Body of pancreas (tissue), 4 donors: ENCODE measurements at places on chromosomes 13 and 19.
A peak's percentile ranks its signal among the peaks of the same experiment; 100 is the strongest.

DNA sequence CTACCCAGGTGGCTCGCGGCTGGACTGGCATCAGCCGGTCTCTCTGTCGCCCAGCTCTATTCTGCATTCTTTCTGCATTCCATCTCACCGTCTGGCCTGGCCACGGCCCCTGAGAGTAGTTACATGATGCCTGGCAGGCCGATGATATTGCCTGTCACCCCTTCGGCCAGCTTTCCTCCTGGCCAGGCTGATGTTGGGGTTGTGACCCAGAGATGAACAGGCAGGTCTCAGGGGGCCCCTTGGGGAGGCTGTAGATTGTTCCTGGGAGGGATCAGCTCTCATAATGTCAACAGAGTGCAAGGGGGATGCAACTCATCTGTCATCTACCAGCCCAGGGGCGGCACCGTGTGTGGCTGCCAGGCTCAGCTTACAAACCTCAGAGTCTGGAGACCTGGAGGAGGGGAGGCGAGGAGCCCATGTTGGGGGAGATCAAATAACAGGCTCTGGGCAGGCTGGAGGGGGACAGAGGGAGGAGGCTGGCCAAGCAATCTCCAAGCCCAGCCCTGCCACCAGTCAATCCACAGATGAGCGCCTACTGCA is 13.6 kb upstream of the FBXO17 start:
- H3K27ac ChIP-seq: no peak overlapping the region
- H3K36me3 ChIP-seq: no peaks in the 10 kb centered on the region
- H3K4me1 ChIP-seq: no peaks in the 10 kb centered on the region
- no peaks in the 10 kb centered on the region for H3K27me3 ChIP-seq
- no peak overlapping the region for H3K4me3 ChIP-seq

DNA sequence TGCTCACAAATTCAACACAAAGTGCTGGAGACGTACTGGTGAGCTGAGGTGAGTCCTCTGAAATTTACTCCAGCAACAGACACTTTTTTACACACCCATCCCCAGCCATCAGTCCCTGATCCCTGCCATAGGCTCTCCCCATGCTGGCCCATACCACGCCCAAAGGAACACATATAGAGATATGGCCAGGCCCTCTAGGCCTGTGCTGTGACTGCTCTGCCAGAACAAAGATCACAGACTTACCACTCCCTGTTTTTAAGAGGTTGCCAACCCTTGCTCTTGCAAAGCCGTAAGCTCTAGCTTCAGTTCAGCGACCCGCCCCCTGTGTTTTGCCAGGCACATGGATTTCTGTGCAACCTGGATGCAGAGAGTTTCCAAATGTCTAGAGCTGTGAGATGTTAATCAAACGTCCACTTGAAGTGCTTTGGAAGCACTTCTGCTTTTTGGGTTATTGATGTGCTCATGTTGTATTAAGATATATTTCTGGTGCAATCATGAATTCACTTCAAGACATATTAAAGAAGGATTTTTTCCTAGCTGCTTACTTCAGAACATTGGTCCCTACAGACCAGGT is 59.7 kb downstream of the DLEU7 start:
- DNase-seq: no peak
- no peaks in the 10 kb centered on the region for H3K27me3 ChIP-seq
- no peaks in the 10 kb centered on the region for H3K4me1 ChIP-seq
- no peak overlapping the region for H3K4me3 ChIP-seq
- H3K36me3 ChIP-seq: no peaks in the 10 kb centered on the region
- H3K27ac ChIP-seq: no peak overlapping the region

DNA sequence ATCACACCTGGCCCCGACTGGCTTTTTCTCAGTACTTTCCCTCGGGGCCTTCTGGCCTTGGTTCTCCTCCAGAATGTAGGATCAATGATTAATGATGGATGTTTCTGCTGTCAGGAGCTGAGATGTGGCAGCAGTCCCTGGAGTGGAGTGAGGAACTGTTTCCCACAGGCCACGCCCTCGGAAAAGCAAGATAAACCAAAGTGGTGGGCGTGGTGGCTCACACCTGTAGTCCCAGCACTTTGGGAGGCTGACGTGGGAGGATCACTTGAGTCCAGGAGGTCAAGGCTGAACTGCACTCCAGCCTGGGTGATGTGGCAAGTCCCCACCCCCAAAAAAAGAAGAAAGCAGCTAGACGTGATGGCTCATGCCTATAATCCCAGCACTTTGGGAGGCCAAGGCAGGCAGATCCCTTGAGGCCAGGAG is 7.1 kb upstream of the SHFL start:
- no peak overlapping the region for H3K27ac ChIP-seq
- peaks cover 12% of the 10 kb centered on the region for H3K4me1 ChIP-seq
- H3K36me3 ChIP-seq: no peaks in the 10 kb centered on the region
- H3K4me3 ChIP-seq: no peak overlapping the region
- no peaks in the 10 kb centered on the region for H3K27me3 ChIP-seq

GRCh38 chr13:66858163-66858562 is 372.0 kb downstream of the PCDH9 start:
- H3K4me1 ChIP-seq: no peaks in the 10 kb centered on the region
- no peak overlapping the region for H3K27ac ChIP-seq
- DNase-seq: no peak

DNA sequence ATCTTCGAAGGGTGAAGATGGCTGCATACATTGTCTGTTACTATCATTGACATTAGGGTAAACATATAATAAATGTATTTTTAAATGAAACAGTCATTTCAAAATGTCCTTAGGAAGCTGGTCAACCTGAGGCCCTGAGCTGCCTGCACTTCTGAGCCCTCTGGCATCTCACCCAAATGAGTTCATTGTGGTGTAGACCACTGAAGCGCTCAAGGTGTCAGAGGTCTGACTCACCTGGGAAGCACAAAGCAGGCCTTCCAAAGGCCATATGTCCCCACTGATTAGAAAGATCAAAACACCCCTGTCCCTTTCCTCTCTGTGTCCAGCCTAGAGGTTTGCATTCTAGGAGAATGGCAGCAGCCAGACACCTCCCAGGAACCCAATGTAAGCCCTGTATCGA is 59.6 kb downstream of the COL4A2 start:
- no peak overlapping the region for H3K4me3 ChIP-seq
- H3K27me3 ChIP-seq: no peaks in the 10 kb centered on the region
- no peak for DNase-seq
- H3K4me1 ChIP-seq: no peaks in the 10 kb centered on the region
- H3K36me3 ChIP-seq: no peaks in the 10 kb centered on the region

DNA sequence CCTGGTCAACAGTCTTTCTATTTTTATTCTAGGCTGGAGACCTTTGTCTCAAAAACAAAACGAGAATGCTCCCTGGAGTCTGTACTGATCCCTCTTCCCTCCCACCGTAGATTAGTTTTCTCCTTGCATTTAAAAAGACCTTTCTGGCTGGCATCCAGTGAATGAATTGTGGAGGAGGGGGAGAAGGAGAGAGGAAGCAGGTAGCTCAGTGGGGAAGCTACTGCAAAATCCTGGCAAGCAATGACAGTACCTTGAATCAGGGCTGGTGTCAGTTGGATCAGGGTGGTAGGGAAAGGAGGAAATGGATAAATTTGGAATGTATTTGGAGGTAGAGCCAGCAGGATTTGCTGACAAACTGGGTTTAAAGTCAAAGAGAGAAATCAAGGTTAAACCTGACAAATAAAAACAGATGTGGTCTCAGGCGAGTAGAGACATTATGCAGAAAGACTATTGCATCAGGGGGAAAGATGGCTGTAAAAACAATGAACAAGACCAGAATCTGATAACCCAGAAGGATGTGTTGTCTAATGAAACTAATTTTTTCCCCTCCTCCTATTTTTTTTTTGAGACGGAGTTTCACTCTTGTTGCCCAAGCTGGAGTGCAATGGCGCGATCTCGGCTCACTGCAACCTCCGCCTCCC is 3.5 kb upstream of the CYP2S1 start:
- no peak overlapping the region for H3K27ac ChIP-seq
- H3K27me3 ChIP-seq: no peaks in the 10 kb centered on the region
- no peak overlapping the region for H3K4me3 ChIP-seq
- H3K36me3 ChIP-seq: no peaks in the 10 kb centered on the region
- no peak for DNase-seq

- no peaks in the 10 kb centered on the region for H3K4me1 ChIP-seq
- H3K27me3 ChIP-seq: no peaks in the 10 kb centered on the region
- no peak overlapping the region for H3K27ac ChIP-seq
- H3K4me3 ChIP-seq: no peak overlapping the region
- no peaks in the 10 kb centered on the region for H3K36me3 ChIP-seq
- no peak for DNase-seq
These were observed 34.8 kb downstream of the ATP7B start for GRCh38 chr13:51976423-51976822.

DNA sequence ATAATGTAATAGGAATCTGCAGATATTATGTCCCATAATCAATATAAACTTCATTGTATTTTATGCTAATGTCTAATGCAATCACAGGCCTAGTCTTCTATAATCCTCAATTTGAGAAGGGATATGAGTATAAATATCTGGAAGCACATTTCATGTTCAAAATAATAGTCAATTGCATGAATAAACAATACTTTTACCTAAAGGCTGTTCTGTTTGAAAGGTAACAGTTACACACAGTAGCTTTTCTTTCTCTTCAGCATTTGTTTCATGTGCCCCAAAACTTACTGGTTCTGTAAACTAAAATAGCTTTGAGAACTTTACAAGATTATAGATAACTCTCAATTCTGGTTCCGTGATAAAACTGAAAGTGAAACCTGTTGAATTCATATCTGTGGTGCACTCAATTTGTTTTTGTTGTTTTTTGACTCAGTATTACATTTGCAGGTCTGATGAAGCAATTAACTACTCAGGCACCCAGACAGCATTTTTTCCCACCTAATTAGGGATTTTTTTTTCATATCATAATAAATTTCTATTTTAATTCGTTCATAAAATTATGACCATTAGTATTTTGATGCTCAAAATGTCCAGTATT is 1193.8 kb downstream of the SLITRK1 start:
- H3K36me3 ChIP-seq: no peaks in the 10 kb centered on the region
- DNase-seq: no peak
- H3K27me3 ChIP-seq: no peaks in the 10 kb centered on the region
- peaks cover 4% of the 10 kb centered on the region for H3K4me1 ChIP-seq

DNA sequence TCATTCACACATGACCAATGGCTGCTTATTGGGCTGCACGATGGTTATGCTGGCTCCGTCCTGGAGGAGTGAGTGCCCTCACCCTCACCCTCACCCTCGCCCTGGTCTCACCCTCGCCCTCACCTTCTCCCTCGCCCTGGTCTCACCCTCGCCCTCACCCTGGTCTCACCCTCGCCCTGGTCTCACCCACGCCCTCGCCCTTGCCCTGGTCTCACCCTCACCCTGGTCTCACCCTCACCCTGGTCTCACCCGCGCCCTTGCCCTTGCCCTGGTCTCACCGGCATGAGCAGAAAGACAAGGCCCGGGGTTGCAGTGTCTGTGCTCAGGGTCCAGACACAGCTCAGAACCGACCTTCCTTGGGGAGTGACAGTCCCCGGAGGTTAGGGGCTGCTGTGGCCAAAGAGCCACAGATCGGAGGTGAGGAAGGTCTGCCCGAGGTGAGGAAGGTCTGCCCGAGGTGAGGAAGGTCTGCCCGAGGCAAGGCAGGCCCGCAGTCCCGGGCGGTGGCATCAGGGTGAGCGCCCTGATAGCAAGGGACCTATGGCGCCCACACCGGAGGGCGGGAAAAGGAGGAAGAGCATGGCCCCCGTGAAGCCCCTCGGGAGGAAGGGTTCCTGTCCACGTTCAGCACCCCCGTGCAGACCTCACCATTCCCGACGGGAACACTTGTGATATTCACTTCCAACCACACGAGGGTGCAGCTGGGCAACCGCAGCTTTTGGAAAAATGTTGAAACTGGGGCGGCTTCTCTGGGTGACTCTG is 65.6 kb downstream of the MCF2L start:
- no peaks in the 10 kb centered on the region for H3K36me3 ChIP-seq
- no peak overlapping the region for H3K4me3 ChIP-seq
- peaks cover 7% of the 10 kb centered on the region for H3K4me1 ChIP-seq
- DNase-seq: peak; percentile 38
- H3K27ac ChIP-seq: no peak overlapping the region
- H3K27me3 ChIP-seq: no peaks in the 10 kb centered on the region

DNA sequence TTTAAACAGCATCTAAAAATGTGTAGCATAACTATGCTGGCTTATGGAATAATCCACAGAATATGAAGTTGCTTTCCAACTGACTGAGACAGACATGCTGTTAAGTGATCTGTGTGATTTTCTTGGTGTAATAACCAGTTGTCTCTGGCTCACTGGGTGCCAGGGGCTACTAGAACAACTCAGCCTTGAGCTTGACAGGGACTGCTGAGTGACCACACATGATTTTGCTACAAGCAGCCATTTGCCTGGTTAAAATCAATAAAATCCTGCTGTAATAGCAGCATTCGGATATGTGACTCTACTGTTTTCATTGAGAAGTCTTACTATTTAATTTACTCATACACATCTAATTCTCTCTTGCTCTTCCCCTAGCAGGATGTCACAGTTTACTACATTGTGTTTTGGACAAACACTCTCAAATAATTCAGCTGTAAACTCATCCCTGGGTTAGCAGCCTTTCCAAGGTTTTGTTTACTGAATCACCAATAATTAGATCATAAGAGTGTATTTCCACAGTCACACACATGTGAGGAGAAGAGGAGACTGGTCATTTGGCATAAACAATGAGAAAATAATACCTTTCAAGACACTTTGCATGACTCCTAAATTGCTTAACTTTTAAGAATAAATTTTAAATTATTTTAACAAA is 426.2 kb downstream of the PCDH9 start:
- H3K4me1 ChIP-seq: peaks cover 10% of the 10 kb centered on the region
- no peak overlapping the region for H3K4me3 ChIP-seq
- H3K27ac ChIP-seq: no peak overlapping the region
- no peaks in the 10 kb centered on the region for H3K36me3 ChIP-seq

DNA sequence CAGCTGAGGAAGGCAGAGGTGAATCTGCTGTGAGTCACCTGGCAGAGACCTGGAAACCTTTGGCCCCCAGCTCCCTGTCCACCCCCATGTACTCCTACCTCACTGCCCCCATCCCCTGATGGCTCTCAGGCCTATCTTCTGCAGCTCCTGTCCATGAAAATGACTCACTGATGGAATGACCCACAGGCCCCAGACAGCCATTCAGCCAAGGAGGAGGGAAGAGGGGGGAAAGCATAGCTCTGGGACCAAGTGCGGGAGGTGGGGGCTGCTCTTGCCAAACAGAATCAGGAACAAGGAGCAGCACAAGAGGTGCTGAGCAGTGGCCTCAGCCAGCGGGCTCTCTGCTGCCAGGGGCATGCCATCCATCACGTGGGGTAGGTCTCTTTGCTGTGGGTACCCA is 111.4 kb upstream of the C1QTNF9B start:
- no peaks in the 10 kb centered on the region for H3K27me3 ChIP-seq
- no peaks in the 10 kb centered on the region for H3K36me3 ChIP-seq
- peaks cover 9% of the 10 kb centered on the region for H3K4me1 ChIP-seq
- no peak overlapping the region for H3K27ac ChIP-seq
- DNase-seq: no peak

- H3K27me3 ChIP-seq: no peaks in the 10 kb centered on the region
- no peak overlapping the region for H3K4me3 ChIP-seq
- no peak for DNase-seq
- no peaks in the 10 kb centered on the region for H3K4me1 ChIP-seq
- H3K36me3 ChIP-seq: peaks cover 7% of the 10 kb centered on the region
These were observed 119.5 kb upstream of the MCF2L start for GRCh38 chr13:112849500-112849899.

- no peaks in the 10 kb centered on the region for H3K4me1 ChIP-seq
- H3K4me3 ChIP-seq: no peak overlapping the region
- H3K36me3 ChIP-seq: no peaks in the 10 kb centered on the region
- H3K27ac ChIP-seq: no peak overlapping the region
- no peaks in the 10 kb centered on the region for H3K27me3 ChIP-seq
- DNase-seq: no peak
These were observed 39.3 kb upstream of the AKAP11 start for GRCh38 chr13:42232671-42233070.

- H3K4me1 ChIP-seq: peaks cover 8% of the 10 kb centered on the region
- peaks cover 24% of the 10 kb centered on the region for H3K27me3 ChIP-seq
- no peak overlapping the region for H3K4me3 ChIP-seq
- no peak for DNase-seq
- no peaks in the 10 kb centered on the region for H3K36me3 ChIP-seq
These were observed 2.7 kb upstream of the RASAL3 start for GRCh38 chr19:15466851-15467733.
